Activated T-cell treated with anti-CD3 and anti-CD28 coated beads, Interleukin-2, amount 50 U/mL, for 4 hours (primary cell): ENCODE measurements at places on chromosomes 13 and 19.
A peak's percentile ranks its signal among the peaks of the same experiment; 100 is the strongest.

- DNase-seq = no peak
These were observed 152.9 kb downstream of the EFNB2 start for GRCh38 chr13:106382534-106382933.

DNA sequence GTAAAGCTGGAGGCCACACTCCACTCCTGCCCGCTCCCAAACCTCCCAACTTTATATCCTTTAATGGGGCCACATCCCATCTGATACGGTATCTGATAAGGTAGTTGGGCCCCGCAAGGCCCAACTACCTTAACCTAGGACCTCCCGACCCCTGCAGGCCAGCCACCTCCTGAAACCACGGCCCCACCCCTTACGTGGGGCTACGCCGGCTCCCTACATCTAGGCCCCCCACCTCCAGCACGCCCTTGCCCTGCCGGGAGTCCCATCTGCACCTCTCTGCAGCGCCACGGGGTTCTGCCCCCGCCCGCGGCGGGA lies 2.2 kb downstream of the IGFLR1 start:
- DNase-seq = no peak

DNA sequence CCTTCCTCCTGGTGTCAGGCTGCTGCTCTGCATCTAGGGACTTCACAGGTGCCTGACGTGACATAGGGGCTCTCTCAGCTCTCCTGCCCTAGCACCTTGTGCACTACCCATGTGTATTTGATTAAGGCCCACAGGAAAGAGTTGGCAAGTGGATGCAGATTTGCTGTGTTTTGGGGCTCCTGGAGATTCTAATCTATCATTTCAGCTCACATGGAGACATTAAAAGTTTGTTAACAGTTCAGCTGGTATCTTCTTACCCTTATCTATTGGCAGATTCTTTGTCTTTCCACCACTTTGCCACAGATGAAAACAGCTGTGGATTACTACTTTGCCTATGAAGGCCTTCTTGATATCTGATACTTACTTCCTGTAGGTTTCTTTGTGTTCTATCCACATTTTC lies 41.9 kb downstream of the WASF3 start:
- DNase-seq = no peak

DNA sequence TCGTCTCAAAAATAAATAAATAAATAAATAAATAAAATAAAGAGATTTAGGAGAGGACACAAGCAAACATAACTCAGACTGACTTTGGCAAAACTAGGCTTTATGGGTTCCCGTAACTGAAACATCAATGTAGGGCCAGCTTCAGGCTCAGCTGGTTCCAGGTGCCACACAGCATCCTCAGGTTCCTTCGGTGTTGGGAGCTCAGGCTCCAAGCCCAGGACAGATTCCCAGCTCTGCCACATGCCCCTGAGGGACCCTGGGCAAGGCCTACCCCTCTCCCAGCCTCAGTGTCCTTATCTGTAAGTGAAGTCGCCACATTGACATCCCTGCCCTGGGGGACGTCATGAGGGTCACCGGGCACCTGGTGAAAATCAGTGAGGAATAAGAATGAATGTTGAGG lies 18.7 kb downstream of the MISP start:
- DNase-seq = no peak

GRCh38 chr19:41626877-41627276 lies at the start of gene CEACAM4:
Gene CEACAM4, minus strand, starts transcription at chr19:41627074. Its CDS starts 111 bp downstream, at chr19:41626963.
- no peak for DNase-seq

- DNase-seq = no peak
These were observed 559 bp upstream of the SSBP4 start for GRCh38 chr19:18418483-18419194.

GRCh38 chr19:4429771-4430171 lies 27.3 kb downstream of the CHAF1A start:
- no peak for DNase-seq

GRCh38 chr13:60148918-60149317 lies 14.8 kb downstream of the DIAPH3 start:
- DNase-seq = no peak

DNA sequence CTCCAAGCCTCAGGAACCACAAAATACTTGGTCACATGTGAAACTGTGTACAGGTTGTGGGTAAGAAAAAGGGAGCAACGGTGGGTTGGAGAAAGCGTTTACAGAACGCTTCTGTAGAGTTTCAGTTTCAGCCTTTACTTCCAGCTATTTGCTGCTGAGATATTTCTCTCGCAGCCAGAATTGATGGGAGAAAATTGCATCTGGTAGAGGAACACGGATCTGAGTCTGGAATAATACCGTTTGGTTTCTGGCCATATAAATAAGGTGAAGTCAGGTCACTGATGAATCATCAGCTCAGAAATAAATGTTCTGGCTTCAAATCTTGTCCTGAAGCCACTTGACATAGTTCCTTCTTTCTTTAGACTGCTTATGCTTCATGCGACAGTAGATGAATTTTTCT lies 20.3 kb upstream of the RFC3 start:
- no peak for DNase-seq

DNA sequence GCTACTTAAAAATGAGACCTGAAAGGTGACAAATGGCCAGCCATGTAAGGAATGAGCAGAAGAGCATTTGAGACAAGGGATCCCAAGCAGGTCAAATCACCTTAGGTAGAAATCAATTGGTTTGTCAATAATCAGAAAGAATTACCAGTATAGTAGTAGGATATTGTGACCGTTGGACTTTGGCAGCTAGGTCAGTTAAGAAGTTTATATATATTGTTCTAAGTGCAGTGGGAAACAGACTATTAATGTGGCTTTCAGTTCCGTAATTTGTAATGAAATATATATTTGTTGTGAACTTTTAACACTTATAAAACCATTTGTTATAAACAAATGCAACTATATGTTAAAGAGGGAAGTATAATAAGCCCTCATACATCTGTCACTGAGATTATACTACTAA lies 807.9 kb upstream of the SPRY2 start:
- no peak for DNase-seq

GRCh38 chr19:41821003-41821735 lies 23.3 kb downstream of the LYPD4 start:
- peak; percentile 30 for DNase-seq

- DNase-seq = no peak
These were observed 11.7 kb upstream of the MTIF3 start for GRCh38 chr13:27461940-27462584.

- DNase-seq = no peak
These were observed 964 bp downstream of the PAK4 start for GRCh38 chr19:39126312-39127187.

- peak; percentile 15 for DNase-seq
These were observed 9.2 kb upstream of the FBN3 start for GRCh38 chr19:8158411-8159074.

DNA sequence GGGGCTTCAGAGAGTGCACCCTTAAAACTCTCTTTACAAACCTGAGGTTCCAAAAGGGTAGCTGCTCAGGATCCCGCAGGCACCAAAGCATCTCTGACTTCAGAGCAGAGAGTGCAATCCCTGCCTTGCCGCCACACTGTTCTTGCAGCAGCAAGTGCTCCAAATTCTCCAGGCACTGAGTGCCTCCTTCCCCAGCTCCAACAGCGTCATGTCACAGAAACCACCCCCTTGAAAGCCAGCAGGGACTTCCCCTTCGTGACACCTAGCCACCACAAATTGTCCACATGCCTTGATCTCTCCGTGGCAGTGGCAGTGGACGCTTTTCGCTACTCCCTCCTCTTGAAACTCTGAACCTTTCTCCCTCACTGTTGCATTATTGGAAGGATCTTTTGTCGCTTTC lies 39.9 kb downstream of the MBNL2 start:
- no peak for DNase-seq

DNA sequence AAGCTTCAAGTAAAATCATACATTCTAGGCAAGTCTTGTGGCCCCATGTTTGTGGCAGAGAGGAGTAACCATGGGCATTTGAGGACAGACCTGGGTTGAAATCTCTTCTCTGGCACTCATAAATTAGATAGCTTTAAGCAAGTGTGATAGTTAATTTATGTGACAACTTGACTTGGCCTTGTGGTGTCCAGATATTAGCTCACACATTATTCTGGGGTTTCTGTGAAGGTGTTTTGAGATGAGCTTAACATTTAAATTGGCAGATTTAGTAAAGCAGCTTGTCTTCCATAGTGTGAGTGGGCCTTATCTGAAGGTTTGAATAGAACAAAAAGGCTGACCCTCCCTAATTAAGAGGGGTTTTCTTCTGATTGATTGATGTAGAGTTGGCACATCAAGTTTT lies 161.4 kb upstream of the SPRY2 start:
- DNase-seq = no peak

DNA sequence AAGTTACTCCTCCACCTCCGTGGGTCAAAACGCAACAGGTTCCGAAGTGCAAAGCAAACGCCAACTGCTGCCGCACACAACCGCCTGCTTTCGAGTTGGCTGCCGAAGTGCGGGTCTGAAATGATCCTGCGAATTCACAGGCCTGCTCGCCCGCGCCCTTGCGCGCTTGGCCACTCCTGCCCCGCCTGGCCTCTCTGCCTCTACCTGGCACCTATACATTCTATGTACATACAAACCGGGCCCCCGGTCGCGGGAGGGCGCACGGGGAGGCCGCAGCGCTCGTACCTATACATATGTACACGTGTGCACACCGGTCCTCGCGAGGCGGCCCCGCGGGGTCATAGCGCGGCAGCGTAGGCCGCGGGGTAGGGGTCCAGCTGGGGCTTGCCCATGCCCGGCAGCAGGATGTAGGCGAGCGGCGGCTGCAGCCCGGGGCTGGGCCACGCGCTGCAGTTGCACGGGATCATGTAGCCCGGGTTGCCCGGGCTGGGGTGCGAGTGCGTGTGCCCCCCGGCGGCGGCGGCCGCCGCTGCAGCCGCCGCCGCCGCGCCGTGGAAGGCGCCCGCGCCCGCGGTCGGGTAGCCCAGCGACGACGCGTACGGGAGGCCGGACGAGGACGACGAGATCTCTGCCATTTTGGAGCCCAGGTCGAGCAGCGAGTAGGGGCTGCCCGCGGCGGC lies 1.3 kb downstream of the SOX21 start:
- no peak for DNase-seq

- no peak for DNase-seq
These were observed 624.6 kb downstream of the GPC6 start for GRCh38 chr13:93851236-93851635.

- no peak for DNase-seq
These were observed 149.9 kb upstream of the SOX1 start for GRCh38 chr13:111917086-111917485.

GRCh38 chr13:42040730-42041010 lies 7.8 kb upstream of the DGKH start:
- DNase-seq = no peak

DNA sequence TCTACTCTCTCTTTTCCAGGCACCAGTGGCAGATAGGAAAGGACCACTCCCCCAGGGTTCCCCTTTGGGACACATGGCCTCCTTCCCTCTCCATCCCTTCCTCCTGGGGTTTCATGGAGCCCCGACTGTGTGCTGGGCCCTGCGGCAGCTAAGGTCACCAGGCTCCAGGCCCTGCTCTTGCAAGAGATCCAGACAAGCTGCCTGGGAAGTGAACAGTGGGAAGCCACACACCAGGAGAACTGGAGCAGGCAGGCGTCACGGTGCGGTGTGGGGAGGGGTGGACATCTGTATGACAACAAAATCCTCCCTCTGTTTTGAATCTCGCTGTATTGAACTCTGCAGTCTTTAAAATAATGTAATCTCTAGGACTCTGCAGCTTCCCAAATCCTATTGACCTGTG lies 330.1 kb downstream of the UQCRFS1 start:
- no peak for DNase-seq

DNA sequence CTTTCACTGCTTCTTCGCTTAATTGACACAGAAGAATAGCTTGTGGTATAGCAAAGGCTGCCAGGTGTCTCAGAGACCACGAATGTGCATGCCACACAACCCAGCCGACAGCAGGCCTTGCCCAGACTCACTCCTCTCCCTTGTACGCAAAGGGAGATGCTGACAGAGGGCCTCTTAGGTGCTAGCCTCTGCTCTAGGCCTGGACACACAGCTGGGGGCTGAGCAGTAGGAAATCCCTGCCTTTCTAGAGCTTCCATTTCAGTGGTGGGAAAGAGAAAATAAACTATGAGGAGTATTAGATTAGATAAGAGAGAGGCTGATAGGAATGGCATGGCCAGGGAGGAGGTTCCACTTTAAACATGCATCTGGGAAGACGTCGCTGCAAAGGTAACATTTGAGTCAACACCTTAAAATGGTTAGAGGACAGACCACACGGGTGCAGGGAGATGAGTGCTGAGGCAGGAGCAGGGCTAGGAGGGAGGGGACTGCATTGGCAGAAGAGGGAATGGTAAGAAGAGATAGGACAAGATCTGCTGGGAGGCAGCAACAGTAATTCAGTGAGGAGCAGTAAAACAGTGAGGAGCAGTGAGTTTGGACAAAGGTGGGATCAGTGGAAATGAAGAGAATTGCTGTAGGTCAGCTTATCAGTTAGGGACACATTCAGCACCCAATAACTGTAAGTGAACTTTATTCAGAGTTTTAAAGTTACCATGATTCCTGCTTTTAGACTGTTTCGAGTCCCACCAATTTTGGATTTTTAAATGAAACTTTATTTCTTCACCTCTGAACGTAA lies 100.0 kb downstream of the RNF17 start:
- DNase-seq = no peak

DNA sequence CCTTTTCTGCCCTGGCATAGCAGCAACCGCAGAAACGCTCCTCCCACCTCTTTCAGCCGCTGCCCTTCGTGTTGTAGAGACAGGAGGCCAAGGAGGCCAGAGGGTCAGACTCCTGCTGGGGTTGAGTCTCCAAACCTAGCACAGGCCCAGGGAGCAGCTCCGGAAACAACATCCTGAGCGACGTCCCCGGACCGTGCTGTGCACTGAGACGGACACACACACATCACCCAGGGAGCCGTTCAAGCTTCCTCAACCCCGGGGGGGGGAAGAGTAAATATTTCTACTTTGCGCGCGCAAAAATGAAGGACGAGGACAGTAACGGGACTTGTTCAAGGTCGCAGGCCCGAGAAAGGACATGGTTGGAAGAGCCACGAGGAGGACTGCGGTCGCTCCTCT lies 657 bp downstream of the ZNF550 start:
- DNase-seq = no peak

DNA sequence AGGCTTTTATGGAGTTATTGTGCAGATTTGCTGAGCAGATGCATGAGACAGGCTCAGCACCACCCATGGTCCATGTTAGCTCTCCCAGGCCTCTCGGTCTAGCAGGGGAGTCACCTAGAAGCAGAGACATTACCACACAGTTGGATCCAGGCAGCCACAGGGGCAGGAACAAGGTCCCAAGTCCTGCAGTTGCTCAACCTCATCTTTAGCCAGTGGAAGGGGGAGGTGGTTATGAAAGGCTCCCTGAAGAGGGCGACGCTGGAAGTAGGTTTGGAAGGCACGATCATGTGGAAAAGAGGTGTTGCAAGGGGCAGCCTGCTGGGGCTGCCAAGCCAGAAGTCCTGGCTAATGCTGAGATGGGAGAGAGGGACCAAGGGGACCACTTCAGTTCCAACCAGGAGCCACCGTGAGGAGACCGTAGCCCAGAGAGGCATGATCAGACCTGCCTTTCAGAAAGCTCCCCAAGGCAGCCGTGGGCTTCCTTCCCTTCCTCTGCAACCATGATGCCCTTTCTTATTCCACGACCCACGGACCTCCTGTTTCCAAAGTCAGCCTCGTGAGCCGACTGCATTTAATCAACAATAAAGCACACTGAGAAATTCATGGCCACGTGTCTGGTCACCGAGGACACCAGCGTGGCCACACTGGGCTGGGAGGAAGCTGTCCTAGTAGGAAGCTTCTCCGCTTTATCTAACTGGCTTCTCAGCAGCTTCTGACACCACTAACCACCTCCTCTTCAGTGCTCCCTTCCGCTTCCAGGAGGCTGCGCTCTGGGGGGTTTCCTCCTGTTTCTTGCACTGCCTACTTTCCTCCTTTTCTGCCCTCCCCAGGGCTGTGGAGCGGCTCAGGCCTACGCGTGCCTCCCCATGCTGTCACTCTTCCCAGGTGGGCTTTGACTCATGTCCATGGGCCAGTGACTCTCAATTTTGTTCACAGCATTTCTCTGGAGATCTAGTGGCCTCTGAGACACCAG lies 2.6 kb downstream of the AP1M1 start:
- no peak for DNase-seq
